ENCODE measurements at places on chromosomes 13 and 19.

- peak; percentile 11 for DNase-seq
Observed at GRCh38 chr13:51495316-51495715, 42.5 kb upstream of the INTS6 start.

GRCh38 chr13:111914241-111915103, 152.5 kb upstream of the SOX1 start:
- no peak for DNase-seq

DNA sequence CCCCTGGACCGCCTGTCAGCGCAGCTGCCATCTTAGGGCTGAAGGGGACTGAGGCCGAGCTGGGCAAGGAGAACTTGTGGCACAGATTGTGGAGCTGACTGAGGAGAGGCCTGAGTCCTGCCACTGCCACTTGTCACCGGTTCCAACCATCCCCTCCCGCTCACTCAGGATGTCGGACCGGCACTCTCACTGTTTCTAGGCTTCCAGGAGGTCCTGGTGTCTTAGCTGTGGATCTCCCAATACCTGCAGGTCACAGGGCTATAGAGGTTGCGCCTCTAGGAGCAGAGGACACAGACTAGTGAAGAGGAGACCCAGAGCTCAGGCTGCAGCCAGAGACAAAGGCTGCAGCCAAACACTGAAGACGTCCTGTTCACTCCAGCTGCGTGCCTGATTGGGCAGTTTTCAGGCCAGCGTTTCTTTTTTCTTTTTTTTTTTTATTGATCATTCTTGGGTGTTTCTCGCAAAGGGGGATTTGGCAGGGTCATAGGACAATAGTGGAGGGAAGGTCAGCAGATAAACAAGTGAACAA, 15.3 kb upstream of the ZNF486 start:
- no peak for DNase-seq

DNA sequence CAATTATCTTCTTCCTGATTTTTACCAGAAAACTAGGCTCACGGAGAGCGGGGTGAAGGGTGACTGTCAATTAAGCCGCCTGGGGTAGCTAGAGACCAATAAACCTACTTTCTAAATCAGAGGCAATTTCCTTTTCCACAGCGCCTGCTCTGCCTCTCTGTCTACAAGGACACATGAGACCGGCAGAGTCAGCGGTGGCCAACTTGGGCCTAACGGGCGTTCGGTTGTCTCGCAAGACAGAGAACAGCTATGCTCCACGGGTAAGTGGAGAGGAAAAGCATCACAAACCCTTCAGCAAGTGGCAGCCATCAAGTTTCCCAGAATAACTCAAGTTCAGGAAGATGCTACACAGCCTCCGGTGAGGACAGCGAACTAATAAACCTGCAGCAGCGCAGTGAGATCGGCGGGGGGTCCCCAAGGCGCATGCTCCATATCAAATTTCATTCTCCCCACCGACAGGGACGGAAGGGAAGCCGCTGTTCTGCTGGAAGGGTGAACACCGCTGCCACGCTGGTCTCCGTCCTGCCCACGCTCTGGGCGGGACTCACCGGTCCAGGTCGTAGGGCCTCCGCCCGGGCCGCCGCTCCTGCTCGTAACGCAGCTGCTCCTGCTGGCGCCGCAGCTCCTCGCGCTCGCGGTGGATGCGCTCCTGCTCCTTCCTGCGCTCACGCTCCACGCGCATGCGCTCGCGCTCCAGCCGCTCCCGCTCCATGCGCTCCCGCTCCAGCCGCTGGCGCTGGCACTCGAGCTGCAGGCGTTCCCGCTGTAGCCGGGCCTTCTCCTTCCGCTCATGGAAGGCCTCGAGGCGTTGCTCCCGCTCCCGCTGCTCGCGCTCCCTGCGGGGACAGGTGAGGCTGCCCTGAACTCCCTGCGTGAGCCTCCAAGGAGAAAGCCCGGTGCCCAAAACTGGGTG, 25.8 kb upstream of the TINCR start:
- DNase-seq, result no peak

- DNase-seq, result no peak
Observed at GRCh38 chr13:97659602-97660001, 225.6 kb downstream of the RAP2A start.
